Coronary artery (tissue), 2 donors: ENCODE measurements at places on chromosomes 4 and X.

DNA sequence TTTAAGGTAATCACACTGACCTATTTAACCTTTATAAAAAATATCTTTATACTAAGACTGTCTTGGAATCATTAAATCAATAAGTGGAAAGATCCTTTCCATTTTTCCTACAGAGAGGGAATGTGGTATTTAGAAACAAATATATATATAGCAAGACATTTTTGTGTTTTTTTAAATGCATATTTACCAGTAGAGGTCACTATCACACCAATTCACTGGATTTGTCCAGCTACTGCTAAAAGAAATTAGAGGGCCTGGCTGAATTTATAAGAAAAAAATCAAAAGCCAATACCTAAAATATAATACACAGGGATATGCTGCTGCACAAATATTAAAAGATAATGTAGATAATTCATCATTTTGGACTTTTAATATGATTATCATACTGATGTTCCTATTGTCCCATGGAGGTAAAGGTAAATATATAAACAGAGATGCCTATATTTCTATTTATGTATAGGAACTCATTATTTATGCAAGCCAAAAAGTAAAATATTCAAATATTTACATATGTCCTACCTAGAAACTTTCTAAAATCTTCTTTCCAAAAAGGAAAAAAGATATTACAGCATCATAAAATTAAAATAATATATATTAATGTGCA lies 69.5 kb downstream of the PDE5A start:
- DNase-seq = no peak

- DNase-seq = no peak
Observed at GRCh38 chrX:151516538-151517187, 46.8 kb upstream of the PASD1 start.

GRCh38 chr4:189202182-189202868 lies 738.3 kb upstream of the FRG1 start:
- no peak for DNase-seq

DNA sequence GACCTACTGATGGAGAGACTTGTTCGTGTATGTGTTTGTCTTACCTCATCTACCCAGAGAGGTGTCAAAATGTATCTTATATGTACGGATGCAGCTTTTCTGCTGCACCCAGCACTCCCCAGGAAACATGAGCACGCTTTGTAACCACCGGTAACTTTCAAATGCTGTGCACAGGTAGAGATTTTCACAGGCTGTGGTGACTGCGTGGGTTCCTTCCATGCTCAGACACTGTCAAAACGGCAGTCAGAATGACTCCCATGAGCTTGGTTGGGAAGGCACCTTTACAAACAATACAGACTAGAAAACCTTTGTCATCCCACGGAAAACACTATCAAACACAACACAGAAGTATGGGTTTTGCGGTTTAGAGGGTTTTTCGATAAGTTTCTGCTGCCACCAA lies 28.2 kb downstream of the F11 start:
- DNase-seq = no peak

GRCh38 chrX:13768939-13769338 lies 34.4 kb downstream of the OFD1 start:
- DNase-seq = no peak

GRCh38 chrX:155441097-155441496 lies 17.3 kb downstream of the F8A3 start:
- no peak for DNase-seq

GRCh38 chr4:150962245-150962644 lies 52.8 kb downstream of the LRBA start:
- DNase-seq = no peak

DNA sequence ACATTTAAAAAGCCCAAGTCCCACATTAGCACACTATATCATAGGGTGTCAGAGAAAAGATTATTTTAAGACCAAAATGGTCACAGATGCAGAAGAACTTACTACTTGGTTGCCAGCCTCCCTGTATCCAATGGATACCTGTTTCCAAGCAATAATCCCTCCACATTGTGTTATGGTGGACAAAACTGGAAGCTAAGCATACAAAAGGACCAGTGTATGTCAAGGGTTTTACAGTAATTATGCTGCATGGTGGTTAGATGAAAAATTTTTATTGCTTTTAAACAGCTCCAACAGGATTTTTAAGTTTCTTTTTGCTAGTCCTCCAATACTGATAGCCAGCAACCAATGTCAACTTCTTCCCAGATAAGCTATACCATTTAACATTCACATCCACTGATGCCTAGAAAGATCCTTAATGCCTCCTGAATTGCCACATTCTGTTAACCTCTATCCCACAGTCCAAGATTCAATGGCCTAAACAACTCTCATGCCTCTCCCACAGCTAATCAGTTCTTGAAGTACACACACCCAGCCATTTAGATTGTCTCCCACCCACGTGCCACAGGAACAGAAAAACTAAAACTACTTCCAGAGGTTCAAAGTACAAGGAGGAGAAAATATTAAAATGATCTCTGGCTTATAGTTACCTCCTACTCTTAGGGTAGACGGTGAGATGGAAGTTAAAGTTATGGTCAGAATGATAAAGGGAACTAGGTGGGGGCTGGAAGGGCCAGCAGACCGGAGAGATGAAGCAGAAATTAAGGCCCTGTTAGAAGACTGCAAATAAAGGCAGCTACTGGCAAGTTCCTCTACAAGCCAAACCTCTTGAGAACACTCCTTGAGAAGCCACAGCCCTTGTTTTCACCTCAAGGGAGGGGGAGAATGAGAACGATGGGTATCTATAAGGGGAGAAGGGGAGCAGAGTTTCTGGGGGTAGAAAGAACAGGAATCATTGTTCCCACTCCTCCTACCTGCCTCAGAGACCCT lies 5.5 kb downstream of the MED14 start:
- DNase-seq = no peak

GRCh38 chrX:112968351-112969133 lies 127.9 kb upstream of the AMOT start:
- DNase-seq = no peak

GRCh38 chr4:140252742-140253555 lies 99.0 kb upstream of the MAML3 start:
- DNase-seq = peak; percentile 80

GRCh38 chr4:21544415-21544814 lies 404.2 kb downstream of the KCNIP4 start:
- no peak for DNase-seq

DNA sequence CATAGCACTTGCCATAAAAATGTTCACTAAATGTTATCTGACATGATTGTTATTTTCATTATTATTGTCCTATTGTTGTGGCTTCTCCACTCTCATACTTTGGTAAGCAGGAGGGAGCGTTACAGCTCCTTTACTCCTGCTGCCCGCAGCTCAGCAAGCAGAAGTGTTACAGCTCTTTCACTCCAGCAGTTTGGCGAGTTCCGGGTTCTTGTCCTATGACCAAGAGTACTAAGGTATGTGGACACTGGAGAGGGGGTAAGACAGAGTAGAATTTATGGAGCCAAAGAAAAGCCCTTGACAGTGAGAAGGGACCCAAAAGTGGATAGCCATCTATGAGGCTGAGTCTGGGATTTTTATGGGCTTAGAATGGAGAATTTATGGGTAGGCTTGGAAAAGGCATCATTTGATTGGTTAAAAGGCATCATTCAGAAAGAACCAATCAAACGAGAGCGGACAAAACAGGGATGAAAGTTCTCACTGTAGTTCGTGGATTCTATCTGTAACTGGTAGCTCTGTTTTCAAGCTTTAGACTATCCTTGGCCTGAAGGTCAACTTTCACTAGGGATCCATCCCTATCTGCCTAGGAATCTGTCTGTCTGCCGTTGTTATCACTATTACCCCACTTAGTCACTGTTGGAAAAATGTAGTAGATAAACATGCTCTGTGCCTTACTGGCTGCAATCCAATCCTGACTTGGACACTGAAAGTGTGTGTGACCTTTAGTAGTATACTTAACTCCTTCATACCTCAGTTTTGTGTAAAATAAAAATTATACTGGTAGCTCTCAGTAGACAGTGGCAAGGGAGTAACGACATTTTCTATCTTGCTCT lies 545.6 kb upstream of the LCORL start:
- DNase-seq = no peak

GRCh38 chr4:74190919-74191397 lies 33.0 kb downstream of the MTHFD2L start:
- DNase-seq = no peak

GRCh38 chrX:124665621-124666400 lies 319.4 kb downstream of the SH2D1A start:
- DNase-seq = no peak

DNA sequence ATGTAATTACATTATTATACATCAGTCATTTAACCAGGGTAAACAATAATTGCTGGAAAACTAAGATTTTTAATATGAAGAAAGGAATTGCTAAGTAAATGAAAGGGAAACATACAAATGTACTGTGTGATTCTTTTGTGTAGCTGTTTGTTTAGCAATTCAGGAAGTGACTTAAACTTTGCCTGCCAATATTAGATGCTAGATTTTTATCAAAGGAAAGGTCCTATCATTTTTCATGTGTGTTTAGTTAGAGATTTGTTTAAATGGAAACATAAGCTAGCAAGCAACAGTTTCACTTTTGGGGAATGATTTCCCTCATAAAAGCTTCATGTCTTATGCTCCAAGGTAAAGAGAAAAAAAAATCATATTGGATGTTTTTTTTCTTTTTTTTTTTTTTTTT lies 95.1 kb upstream of the LIMCH1 start:
- DNase-seq = no peak

- DNase-seq = no peak
Observed at GRCh38 chr4:64940698-64941097, 531.4 kb upstream of the TECRL start.

- peak; percentile 55 for DNase-seq
Observed at GRCh38 chrX:71998836-71999509, 88.3 kb downstream of the NHSL2 start.
